D341Med (cell line): ENCODE measurements at places on chromosomes 7 and 10.

- peak; percentile 76 for DNase-seq
Observed at GRCh38 chr10:69644658-69645295, 14.7 kb downstream of the FAM241B start.

- no peak for DNase-seq
Observed at GRCh38 chr7:16813232-16813616, 8.4 kb upstream of the AGR2 start.

GRCh38 chr7:27750316-27750715, 10.4 kb downstream of the TAX1BP1 start:
- no peak for DNase-seq

GRCh38 chr10:93006435-93007039, 54.1 kb upstream of the CYP26C1 start:
- DNase-seq, result peak; percentile 42

GRCh38 chr7:144854839-144855424, 19.1 kb upstream of the TPK1 start:
- peak; percentile 61 for DNase-seq

DNA sequence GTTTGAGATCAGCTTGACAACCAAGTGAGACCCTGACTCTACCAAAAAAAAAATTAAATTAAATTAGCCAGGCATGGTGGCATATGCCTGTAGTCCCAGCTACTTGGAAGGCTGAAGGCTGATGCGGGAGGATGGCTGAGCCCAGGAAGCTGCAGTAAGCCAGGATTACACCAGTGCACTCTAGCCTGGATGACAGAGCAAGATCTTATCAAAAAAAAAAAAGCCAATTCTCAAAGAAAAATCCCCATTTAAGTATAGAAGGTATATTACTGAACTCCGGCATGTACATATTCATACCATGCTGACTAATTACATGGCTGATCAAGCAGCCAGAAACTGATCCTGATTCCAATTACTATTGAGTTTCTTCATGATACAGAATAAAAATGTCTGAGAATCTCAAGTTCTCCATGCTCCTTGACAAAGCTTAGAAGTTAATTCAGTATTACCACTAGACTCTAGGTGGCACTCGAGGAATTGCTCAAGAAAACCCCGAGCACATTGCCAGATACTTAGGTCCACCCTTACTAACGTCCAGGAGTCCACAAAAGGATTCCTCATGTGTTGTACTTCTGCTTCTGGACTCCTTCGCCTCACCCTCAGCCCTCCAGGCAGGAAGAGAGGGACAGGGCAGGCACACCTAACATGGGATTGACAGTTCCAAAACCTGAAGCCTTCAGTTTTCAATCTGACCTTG, 148.9 kb downstream of the PARD3 start:
- peak; percentile 61 for DNase-seq

GRCh38 chr10:100019787-100020141, 10.0 kb upstream of the DNMBP start:
- DNase-seq, result no peak

DNA sequence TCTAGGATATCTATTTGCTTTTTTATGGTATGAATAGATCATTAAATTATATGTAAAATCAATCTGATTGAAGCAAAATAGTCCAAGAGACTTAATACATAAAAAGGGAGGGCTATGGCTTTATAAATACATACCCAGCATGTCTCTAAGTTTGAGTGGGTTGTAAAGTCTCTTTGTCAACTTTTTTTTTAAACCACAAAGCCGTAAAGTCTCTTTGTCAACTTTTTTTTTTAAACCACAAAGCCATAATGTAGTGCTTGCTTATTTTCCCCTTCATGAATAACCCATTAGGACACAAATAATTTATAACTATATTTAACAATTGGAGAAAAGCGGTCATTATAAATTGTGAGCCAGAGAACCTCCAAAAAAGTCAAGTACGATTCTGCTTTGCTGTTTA, 5.7 kb downstream of the HECTD2 start:
- DNase-seq, result no peak

DNA sequence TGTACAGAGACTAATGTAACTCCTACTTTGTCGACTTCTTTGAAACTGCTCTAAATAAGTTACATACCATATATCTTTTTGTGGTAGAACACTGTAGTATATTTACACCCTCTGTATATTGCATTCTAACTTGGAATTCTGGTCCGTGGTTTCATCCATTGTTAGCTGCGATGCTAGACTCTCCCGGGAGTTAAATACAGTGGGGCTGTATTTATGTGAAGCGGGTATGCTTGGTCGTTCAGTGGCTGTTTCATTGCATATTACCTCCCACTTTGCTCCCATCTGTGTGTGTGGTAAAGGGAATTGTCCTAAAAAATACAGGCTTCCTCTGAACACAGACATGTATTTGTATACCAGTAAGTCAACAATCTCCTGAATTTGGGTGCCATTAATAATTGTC, 231.1 kb downstream of the SLC25A13 start:
- no peak for DNase-seq

- no peak for DNase-seq
Observed at GRCh38 chr10:11870461-11870780, 47.3 kb downstream of the PROSER2 start.

GRCh38 chr10:78717200-78717599, 351.6 kb upstream of the ZMIZ1 start:
- no peak for DNase-seq

- no peak for DNase-seq
Observed at GRCh38 chr7:91128683-91129348, 135.4 kb upstream of the FZD1 start.

- DNase-seq, result no peak
Observed at GRCh38 chr10:110218632-110219031, 11.2 kb downstream of the MXI1 start.

GRCh38 chr7:24469118-24469517, 104.1 kb upstream of the PALS2 start:
- DNase-seq, result no peak

GRCh38 chr10:23095966-23096801, 805 bp downstream of the MSRB2 start:
- peak; percentile 59 for DNase-seq

DNA sequence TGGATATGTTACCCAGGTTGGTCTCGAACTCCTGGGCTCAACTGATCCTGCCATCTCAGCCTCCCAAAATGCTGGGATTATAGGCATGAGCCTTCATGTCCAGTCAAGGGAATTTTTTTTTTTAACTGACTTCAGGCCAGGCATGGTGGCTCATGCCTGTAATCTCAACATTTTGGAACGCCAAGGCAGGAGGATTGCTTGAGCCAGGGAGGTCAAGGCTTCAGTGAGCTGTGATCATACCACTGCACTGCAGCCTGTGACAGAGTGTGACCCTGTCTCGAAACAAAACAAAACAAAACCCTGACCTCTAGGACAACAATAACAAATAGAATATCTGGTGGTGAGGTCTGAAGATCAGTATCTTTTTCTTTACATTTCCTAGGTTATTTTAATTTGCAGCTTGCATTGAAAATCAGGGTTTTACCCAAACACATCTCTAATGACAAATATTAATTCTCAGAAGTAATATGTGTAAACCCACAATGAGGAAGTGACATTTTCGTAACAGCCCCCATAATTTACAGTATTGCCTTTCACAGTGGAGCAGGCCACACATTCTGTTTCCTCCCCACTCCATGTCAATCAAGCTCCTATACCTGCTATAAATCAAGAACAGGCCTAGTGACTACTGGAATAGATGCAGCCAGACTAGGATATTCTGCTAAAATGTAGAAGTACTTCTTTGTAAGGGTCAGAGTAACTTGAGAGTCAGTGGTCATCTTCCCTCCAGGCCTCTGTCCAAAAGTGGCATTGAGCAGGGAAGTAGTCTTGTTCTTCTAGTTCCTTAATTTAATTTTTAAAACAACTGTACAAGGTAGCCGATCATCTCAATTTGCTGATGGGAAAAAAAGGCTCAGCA, 43.3 kb upstream of the ECHDC3 start:
- DNase-seq, result no peak

DNA sequence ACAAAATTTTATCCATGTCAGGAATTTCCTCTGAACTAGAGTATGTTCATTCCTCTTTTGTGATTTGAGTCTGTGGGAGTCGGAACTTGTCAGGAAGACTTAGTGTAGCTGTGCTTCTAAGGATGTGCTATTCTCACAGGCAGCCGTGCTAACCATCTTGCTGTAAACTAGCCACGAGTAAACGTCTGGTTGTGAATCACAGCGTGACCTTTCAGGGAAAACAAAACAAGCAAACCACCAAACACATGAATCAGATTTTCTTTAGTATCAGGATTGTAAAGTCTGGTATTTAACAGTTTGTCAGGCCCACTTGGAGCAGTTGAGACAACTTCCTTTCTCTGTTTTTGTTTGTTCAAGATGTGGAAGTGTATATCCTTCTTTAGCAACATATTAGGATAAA, 32.0 kb downstream of the AUTS2 start:
- DNase-seq, result no peak

DNA sequence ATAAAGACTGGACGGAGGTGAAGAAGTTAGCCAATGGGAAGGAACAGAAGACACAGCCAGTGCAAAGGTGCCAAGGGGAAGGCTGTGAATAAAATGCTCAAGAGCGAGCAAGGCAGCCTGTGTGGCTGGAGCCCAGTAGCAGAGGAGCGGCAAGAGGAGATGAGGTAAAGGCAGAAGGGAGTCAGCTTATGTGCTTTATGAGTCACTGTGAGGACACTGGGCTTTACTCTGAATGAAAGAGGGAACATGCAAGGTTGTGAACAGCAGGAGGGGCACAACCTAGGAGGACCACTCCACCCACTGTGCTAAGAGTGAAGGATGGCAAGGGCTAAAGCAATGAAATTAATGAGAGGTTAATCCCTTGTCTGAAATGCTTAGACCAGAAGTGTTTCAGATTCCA, 129.0 kb upstream of the ODAD2 start:
- no peak for DNase-seq

GRCh38 chr10:56085406-56086122, 275.5 kb downstream of the ZWINT start:
- DNase-seq, result no peak

DNA sequence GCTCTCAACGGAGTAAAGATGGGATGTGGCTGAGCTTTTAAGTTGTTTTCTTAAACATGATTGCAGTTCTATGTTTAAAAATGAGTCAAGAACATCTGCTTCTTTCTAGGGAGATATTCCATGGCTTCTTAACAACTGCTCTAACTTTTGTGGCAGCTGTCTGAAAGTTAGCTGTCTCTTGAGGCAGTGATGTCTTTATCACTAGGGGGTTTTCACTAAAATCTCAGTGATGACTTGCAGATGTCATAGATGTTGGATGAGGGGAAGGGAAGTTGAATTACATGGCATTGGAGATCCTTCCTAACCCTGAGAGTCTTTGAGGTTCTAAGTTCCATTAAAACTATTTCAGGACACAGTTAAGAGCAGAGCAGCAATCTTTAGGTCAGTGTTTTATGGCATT, 43.5 kb downstream of the PRKG1 start:
- DNase-seq, result no peak

GRCh38 chr10:48625826-48626134, 20.9 kb upstream of the ARHGAP22 start:
- no peak for DNase-seq

- no peak for DNase-seq
Observed at GRCh38 chr7:101140339-101140699, 13.4 kb downstream of the SERPINE1 start.

GRCh38 chr7:37970211-37970610, 49.8 kb downstream of the EPDR1 start:
- DNase-seq, result no peak

GRCh38 chr7:17054206-17054605, 172.4 kb upstream of the AGR3 start:
- DNase-seq, result no peak

DNA sequence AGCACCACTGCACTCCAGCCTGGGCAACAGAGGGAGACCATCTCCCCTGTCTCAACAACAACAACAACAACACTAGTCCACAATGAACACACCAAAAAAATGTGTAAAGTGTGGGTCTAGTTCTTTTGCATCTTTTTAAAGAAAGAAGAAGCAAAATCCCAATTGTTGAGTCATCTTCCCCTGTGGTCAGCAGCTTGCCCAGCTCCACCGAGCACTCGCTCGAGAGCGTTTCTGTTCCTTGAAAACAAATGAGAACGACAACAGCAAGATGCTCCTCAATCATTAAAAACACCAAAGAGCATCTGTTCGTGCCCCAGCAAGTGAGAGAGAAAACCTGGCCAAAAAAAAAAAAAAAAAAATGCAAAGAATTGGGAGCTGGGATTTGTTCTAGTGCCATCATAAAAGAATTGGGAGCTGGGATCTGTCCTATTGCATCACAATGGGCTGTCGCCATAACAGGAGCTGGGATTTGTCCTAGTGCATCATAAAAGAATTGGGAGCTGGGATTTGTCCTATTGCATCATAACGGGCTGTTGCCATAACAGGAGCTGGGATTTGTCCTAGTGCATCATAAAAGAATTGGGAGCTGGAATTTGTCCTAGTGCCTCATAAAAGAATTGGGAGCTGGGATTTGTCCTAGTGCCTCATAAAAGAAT, 118.1 kb downstream of the PTPRN2 start:
- DNase-seq, result no peak

DNA sequence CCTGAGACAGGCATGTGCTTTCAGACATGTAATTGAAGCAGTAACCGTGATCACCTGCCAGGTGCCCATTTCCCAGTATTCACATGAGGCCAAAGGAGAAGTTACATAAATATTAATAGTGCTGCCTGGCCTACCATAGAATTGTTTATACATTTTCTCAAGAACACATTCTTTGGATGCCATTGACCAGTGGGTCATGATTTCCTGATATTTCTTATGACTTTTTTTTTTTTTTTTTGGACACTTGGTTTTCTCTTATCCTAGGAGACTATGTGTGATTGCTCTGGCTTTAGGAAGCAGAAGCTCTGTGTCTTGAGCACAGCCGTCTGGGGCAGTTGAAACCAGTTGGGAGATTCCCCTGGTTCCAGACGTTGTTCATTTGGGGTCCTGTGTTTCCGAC, 143.9 kb upstream of the NPS start:
- DNase-seq, result no peak

GRCh38 chr7:150949564-150949963, 28.6 kb downstream of the KCNH2 start:
- no peak for DNase-seq

- no peak for DNase-seq
Observed at GRCh38 chr7:134645478-134645877, 1.2 kb upstream of the BPGM start.

DNA sequence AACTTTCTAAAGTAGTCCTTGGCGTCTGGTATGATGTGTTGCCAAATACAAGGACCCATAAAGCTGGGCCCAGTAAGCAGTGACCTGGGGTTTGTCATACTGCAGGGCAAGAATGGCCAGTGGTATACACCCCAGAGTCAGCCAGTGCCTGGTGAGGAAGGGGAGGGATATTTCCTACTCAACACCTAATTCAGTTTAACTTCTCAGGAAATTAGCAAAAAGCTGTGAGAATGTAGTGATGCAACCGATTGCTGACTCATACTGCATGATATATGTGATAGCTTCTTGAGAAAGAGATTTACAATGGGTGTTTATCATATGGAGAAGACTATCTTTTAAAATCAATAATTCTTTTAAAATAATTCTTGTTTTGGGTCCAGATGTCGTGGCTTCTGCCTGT, 889.3 kb upstream of the CELF2 start:
- DNase-seq, result no peak

GRCh38 chr7:83517035-83517700, 131.8 kb downstream of the SEMA3E start:
- no peak for DNase-seq

GRCh38 chr7:106610996-106611886, 49.7 kb downstream of the CCDC71L start:
- no peak for DNase-seq

GRCh38 chr7:105015390-105015965, 1.5 kb downstream of the KMT2E start:
- DNase-seq, result peak; percentile 47
